ENCODE measurements at places on chromosomes 16 and 17. TPM values are rescaled to one million over a fixed set of nuclear protein-coding genes. Genes with fewer than 3 reads are reported as not detected.

STH gene
- not detected for total RNA-seq

GRCh38 chr16:79282806-79283205, 317.7 kb downstream of the MAF start:
- no peak for DNase-seq

ZNF768 gene
- 11.1 TPM for total RNA-seq

GRCh38 chr16:19415461-19415860, 2.2 kb upstream of the TMC5 start:
- DNase-seq: no peak

DNA sequence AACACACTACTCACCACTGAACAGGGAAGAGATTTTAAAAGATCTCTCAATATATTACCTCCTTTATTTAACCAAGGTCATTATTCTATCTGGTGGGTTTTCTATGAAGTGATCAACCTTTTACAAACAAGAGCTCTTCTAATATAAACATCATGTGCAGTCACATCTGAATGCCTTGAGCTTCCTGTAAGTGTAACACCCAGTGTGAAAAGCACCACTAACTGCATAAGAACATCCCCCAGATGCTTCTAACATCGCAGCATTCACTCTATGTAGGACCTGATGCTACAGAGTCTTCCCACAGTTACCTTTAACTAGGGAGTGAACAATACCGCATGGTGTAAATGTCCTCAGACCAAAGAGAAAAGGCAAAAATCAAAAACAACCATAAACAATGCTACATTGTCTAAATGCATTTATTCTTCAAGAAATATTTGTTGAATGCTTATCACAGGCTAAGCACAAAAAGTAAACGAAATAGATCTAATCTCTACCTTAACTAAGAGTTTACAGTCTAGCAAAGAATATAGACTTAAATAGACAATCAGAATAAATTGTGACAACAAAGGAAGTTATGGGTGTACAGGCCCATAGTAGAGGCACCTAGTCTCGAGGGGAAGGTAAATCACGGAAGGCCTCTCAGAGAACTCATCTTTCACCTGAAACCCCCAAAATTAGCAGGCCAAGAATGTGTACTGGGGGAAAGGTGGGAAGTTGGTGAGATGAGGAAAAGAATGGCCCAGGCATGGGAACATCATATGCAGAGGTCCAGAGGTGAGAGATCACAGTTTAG, 16.2 kb downstream of the SKAP1 start:
- DNase-seq: no peak

- DNase-seq: no peak
Observed at GRCh38 chr16:12874186-12874585, 27.2 kb upstream of the SHISA9 start.

RHBDL1 gene
- total RNA-seq: 0.40 TPM

SNX20 gene
- 43.3 TPM for total RNA-seq

GRCh38 chr17:59028328-59028727, 78.4 kb downstream of the TRIM37 start:
- no peak for DNase-seq

DNA sequence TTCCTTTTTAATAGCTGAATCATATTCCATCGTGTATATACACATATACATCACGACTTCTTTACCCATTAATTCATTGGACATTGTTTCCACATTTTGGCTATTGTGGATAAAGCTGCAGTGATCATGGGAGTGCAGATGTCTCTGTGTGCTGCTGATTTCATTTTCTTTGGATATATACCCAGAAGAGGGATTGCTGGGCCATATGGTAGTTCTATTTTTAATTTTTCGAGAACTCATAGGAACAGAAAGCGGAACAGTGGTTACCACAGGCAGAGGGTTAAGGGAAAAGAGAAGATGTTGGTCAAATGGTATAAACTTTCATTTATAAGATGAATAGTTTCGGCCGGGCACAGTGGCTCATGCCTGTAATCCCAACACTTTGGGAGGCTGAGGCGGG, 187.4 kb upstream of the MYOCD start:
- DNase-seq: no peak

- no peak for DNase-seq
Observed at GRCh38 chr16:15958703-15959348, 9.4 kb downstream of the ABCC1 start.

- DNase-seq: no peak
Observed at GRCh38 chr17:19750835-19751234, 2.7 kb upstream of the ALDH3A1 start.

GRCh38 chr17:5297245-5297644, 15.2 kb downstream of the RABEP1 start:
- no peak for DNase-seq

RASL10B gene
- total RNA-seq: 4.0 TPM

DNA sequence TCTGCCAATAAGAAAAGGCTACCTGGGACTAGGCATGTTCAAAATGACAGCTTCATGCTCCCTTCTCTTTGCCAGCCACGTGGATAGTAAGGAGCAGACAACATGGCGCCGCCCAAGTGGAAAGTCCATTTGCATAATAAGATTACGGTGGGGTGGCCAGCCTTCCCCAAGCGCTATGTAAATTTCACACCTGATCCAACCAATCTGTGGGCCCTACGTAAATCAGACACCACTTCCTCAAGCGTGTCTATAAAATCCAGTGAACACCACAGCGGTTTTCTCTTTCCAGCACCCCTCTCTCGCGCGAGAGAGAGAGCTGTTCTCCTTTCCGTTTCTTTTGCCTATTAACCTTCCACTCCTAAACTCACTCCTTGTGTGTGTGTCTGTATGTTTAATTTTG, 140.3 kb upstream of the ERCC4 start:
- DNase-seq: no peak

- no peak for DNase-seq
Observed at GRCh38 chr17:39364236-39365025, 37.0 kb downstream of the FBXL20 start.

- peak; percentile 42 for DNase-seq
Observed at GRCh38 chr17:75652934-75653549, 13.9 kb downstream of the RECQL5 start.

COX4I1 gene
- total RNA-seq: 374 TPM

- no peak for DNase-seq
Observed at GRCh38 chr16:9957002-9957401, 225.2 kb downstream of the GRIN2A start.

- DNase-seq: no peak
Observed at GRCh38 chr16:30157214-30157613, 26.2 kb upstream of the CORO1A start.

CHRNE gene
- total RNA-seq: 0.59 TPM

DNA sequence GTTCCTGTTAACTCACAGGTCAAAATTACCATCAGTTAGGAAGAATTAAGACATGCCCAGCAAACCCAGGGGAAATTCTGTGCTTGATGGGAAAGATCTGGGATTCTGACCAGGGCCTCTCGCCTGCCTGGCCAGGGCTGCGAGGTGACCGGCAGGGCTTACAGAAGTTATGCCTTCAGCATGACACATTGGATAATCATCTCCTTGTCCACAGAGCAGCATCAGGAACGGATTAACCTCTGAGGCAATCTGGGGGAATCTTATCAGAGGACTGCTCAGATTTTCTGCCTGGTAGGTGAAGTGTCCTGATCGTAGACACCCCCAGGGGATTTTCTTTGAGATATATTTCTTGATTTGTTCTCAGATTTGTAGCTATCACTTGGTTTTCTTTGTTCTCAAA, 172.5 kb downstream of the HS3ST3A1 start:
- DNase-seq: no peak

DNA sequence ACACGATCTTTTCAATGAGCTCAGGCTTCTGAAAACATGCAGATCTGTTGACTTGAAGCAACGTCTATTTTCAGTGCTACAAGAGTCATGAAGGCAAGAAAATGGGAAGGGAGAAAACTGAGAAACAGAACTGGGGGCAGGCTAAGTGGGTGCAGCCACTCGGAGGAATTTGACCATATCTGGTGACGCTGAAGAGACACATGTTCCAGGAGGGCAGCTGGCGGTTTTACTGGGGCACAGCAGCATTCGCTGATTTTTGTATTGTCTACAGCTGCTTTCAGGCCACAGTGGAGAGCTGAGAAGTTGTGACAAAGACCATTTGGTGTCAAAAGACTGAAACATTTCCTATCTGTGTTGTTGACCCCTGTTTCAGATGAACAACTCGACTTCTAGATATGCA, 103.0 kb upstream of the ELAC2 start:
- DNase-seq: no peak

- DNase-seq: peak; percentile 77
Observed at GRCh38 chr16:30902029-30902972, 5.9 kb downstream of the CTF1 start.

GRCh38 chr16:56277075-56277474, 85.8 kb downstream of the GNAO1 start:
- DNase-seq: no peak

DNA sequence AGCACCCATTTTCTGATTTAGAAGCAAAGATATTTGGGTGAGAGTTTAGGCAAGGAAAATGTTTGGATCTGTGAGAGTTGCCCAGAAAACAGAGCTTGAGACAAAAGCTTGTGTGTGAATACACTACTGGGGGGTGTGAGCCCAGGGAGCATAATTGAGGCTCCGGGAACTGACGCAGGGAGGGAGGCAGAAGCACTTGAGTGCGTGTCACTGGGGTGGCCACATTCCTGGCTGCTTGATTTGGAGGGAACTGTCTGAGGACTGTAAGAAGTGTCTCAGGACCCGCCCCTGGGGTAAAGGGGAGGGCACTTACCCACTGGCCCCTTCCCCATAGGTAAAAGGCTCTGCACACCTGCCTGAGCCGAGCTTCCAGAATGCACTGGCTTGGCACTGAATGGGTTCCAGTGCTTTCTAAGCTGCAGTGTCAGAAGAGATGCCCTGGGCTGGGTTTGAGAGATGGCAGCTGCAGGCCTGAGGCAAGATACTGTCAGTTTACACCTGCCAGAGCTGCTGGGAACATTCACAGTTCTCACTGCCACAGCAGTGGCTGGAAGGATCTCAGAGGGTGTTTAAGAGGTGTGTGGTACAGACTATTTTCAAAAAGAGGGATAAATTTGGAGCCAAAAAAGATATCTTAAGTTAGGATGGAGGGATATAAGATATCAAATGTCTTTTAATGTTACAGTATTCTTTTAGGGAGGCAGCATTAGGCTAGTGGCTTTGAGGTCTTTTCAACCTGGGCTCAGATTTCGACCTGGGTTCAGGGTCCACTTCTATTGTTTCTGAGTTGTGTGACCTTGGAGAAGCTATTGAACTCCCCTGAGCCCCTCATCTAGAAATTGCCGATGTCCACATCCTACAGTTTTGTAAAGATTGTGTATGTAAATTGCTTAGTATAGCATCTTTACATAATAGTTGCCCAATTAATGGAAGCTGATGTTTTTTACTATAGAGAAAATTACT, 6.9 kb upstream of the TEX2 start:
- no peak for DNase-seq

DNA sequence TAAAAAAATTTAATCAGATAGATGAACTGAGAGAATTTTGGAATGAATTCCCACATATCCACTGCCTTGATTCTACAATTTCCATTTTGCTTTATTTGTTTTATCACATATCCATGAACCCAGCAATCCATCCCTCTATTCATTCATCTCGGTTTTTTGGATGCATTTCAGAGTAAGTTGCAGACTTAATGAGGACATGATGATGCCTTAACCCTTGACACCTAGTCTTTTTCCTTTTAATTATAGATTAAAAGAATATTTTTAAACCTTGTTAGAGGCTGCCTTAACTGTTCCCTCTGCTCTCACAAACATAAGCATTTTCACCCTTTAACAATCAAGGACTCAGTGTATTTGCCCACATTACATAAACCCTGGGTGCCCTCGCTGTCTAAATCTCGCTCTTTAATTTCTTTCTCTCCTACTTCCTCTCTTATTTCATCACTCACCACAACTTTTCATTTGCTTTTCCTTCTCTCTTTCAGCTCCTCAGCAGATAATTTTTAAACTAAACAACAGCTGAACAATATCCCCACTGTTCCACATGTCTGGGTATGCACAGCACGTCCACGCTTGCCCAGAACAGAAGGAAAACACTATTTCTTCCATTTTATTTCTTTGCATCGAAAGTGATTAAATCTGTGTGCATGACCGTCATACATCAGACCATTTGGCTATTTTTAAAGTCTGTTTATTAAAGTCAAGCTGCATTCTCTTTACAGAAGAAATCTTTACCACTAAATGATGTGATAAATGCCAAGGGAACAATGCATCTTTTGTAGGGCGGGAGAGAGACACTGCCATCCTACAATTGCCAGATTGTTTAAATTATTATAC, 39.9 kb downstream of the IQCK start:
- no peak for DNase-seq

GRCh38 chr17:9672266-9672665, 26.9 kb downstream of the USP43 start:
- no peak for DNase-seq

GRCh38 chr16:11004351-11004750, 60.0 kb downstream of the CLEC16A start:
- no peak for DNase-seq

GRCh38 chr17:68656666-68657065, 55.5 kb upstream of the FAM20A start:
- DNase-seq: no peak

DNA sequence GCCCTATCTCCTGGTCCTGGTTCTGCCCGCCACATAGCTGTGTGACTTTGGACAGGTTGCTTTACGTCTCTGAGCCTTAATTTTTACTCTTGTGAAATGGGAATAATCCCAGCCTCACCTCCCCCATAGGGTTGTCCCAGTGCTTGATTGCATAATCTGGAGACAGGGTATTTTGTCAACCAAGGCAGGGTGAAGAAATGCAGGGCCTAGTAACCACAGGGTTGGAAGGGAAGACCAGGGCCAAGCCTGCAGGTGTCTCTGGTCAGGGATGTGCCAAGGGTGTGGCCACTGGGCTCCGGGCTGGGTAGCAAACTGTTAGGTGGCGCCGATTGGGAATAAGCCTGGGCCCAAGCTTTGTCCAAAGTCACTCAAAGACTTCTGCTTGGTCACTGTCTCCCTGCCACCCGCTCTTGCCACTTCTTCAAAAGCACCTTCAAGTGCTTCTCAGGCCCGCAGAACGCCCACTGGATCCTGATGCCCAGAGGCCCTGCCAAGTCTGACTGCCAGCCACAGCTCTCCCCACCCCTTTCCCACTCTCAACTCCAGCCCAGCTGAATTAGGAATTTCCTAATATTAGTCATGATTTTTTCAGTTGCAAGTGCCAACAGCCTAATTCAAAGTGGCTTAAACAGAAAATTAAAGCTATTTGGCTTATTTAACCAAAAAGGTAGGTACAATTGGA, 20.6 kb upstream of the COL1A1 start:
- no peak for DNase-seq

GRCh38 chr16:64363039-64363438, 758.8 kb downstream of the CDH11 start:
- no peak for DNase-seq
